ENCODE measurements at places on chromosomes 7 and 10.

- DNase-seq = no peak
These were observed 172.8 kb downstream of the TAX1BP1 start for GRCh38 chr7:27912751-27913150.

- DNase-seq = no peak
These were observed 59.0 kb downstream of the EGFR start for GRCh38 chr7:55077561-55078410.

DNA sequence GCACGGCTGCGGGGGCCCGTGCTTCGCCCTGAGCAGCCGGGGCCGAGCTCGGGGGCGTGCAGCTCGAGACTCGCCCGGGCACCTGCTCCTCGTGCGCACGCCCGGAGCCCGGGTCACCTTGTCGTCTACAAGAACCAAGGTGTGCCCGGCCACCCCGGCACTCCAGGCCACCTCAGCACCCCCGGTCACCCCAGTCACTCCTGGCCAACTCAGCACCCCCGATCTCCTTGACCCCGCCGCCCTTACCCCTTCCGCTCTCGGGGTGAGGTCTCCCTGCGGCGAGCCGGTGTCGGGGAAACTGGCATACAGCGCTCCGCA is 268 bp upstream of the IGFBP3 start:
- DNase-seq = no peak

DNA sequence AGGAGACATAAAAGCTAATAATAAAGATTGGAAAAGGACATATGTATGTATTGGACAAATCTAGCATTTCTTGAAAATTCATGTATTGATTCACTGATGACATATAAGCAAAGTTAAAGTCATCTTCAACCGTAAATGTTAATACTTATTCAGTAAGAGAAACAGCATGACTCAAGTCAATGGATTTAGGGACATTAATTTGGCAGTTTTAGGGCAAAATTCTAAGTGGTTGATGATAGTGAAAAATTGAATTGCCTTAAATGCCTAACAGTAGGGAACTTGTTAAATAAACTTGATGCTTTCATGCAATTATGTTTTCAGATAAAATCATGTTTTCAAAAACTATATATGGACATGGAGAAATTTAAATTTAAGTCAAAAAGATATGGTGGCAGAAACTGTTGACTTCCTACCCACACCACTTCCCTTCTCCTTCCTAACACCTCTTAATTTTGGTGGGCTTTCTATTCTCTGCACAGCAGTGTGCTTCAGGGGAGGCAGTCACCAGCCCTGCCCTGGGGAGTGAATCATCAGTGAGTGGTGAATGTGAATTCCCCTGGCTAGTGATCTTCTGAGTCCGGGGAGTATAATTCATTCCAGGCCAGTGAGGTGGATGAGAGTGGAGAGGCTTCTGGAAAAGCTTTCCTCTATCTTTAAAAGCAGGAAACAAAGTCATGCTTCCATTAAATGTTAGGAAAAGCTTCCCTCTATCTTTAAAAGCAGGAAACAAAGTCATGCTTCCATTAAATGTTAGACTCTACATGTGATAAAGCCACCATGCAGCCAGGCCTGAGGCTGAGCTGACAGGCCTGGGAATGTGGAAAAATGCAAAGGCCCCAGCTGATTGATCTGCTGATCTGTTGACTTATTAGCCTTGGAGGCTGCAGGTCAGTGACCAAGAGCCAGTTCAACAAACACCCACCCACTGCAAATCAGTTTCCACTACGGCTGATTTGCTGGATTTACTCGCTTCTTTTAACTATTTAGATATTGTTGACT is 25.2 kb upstream of the ITGB1 start:
- no peak for DNase-seq

GRCh38 chr7:157309988-157310668 is 26.7 kb upstream of the DNAJB6 start:
- DNase-seq = no peak
